Eye (tissue), 1 donor: ENCODE measurements at places on chromosomes 4 and X.
A peak's percentile ranks its signal among the peaks of the same experiment; 100 is the strongest.

DNA sequence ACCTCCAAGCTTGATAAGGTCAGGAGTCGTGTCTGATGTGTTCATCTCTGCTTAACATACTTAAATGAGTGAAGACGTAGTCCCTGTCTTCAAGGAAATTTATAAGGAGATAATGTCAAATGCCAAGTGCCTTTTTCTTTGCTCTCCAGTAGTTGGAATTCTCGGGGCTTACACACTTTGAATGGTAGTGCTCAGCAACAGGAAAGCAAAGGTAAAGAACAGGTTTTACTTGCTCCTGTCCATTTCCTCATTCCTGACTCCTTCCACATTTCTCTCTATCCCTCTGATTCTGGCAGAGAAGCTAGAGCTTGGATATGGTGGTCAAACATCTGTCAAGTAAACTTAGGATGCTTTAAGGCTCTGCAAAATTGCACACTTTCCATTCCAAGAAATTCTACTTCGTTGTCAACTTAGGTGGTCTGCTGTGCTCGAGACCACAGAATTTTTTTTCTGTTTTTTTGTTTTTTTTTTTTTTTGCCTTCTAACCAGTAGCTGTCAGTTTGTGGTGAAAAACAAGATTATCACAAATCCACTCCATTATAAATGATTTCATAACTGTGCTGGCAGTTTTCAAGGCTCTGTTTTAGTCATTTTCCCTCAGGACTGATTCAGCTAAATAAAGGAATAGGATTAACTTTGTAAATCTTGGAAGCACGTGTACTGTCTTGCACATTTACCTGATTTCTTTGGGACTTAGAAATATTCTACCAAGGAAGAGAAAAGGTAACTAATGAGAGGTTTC, 180.8 kb upstream of the ANXA3 start:
- no peak for DNase-seq

DNA sequence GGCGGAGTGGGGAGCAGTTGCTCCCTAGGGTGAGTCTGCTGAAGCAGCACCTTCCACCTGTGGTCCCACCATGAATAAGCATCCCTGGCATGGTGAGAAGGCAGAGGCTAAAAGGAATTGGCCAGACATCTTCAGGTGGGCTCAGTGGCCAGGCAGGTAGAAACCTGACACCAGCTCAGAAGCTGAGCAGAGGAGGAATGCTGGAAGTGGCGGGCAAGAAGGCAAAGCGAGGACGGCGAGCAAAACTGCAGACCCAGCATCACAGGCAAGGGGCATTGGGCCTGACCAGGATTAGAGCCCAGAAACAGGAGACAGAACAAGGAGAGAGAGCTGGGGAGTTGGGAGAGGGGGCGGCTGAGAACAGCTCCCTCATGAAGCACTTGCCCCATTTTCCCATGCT, 25.3 kb downstream of the TSC22D3 start:
- DNase-seq = no peak

DNA sequence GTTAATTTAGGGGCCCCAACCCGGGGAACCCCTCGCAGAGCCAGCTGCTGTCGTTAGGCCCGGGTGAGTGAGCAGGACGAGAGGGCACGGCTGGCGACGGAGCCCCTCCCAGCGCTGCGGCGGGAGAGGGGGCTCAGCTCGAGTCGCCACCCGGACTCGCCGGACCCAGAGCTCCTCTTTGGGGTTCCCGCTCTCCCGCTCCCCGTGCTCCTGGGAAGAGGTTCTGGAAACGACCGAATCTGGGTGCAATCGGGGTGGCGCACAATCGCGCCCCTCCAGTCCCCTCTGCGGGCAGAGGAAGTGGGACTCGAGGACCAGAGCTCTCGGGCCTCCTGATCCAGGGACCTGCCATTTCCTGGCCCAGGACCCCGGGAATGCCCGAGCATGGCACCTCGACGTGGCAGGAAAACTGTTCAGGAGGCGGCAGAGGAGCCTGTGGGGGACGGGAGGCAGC, 37.3 kb upstream of the ARAF start:
- DNase-seq = no peak

DNA sequence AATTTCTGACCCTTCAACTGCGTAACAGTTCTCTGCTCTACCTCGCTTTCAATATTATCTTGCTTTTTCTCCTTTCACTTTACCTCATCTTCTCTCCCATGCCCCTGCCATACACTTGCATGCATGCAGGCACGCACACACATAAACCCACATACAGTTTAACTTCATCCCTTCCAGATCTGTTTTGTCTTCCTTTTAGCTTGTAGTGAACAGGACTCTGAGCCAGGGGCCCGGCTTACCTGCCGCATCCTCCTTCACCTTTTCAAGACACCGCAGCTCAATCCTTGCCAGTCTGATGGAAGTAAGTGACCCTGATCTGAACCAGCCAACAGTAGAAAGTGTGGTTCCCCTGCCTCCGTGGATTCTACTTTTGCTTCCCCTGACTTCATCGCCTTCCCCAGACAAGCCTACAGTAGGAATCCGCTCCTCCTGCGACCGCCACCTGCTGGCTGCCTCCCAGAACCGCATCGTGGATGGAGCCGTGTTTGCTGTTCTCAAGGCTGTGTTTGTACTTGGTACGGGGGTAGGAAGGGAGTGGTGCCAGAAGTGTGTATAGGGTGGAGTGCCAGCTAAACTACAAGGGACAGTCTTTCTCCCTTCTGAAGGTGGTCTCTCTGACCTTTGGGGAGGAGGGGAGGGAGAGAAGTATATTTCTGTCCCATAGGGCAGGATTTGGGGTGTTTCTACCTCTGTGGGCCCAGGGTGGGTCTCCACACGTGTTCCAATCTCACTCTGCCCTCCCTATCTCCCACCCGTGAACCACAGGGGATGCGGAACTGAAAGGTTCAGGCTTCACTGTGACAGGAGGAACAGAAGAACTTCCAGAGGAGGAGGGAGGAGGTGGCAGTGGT, 10.7 kb downstream of the MED12 start:
- DNase-seq = peak; percentile 77

GRCh38 chrX:13463608-13464007, 105.8 kb upstream of the EGFL6 start:
- DNase-seq = peak; percentile 48
